ENCODE measurements at places on chromosomes 3 and 15. TPM values are rescaled to one million over a fixed set of nuclear protein-coding genes. Genes with fewer than 3 reads are reported as not detected.

The C3orf22 gene
- total RNA-seq, result not detected

The MELTF gene
- total RNA-seq, result 9.1 TPM

The GOLGA8S gene
- 0.10 TPM for total RNA-seq

The SCN11A gene
- under 0.01 TPM for total RNA-seq

The TRMT10C gene
- total RNA-seq, result 45.4 TPM

The LRRN1 gene
- total RNA-seq, result 1.3 TPM

The ARPIN gene
- total RNA-seq, result 2.9 TPM

The A4GNT gene
- total RNA-seq, result not detected

The P2RY12 gene
- total RNA-seq, result 14.1 TPM

The CRABP1 gene
- not detected for total RNA-seq

The PTH1R gene
- total RNA-seq, result not detected

The C3orf20 gene
- 0.21 TPM for total RNA-seq

The TCAIM gene
- 7.6 TPM for total RNA-seq

The GOLGA6B gene
- total RNA-seq, result not detected

The PDZRN3 gene
- 0.10 TPM for total RNA-seq

The LMAN1L gene
- total RNA-seq, result 0.21 TPM

The INKA1 gene
- total RNA-seq, result 1.5 TPM

The CD86 gene
- total RNA-seq, result 50.1 TPM

The PAK2 gene
- total RNA-seq, result 37.9 TPM

The SSUH2 gene
- total RNA-seq, result not detected

The CAND2 gene
- 0.84 TPM for total RNA-seq

The DPH3 gene
- total RNA-seq, result 7.9 TPM

The PLA2G4E gene
- not detected for total RNA-seq

The SLC12A1 gene
- not detected for total RNA-seq

The C3orf52 gene
- total RNA-seq, result 1.3 TPM

The PARP15 gene
- 44.4 TPM for total RNA-seq

The PATL2 gene
- 19.2 TPM for total RNA-seq

The CHRM5 gene
- total RNA-seq, result not detected

The GUCA1C gene
- not detected for total RNA-seq

The COL7A1 gene
- total RNA-seq, result 0.10 TPM

The SSR3 gene
- 109 TPM for total RNA-seq

The HDAC11 gene
- 2.3 TPM for total RNA-seq

The LMOD3 gene
- total RNA-seq, result not detected

The KNG1 gene
- total RNA-seq, result 0.21 TPM

The GOLGA8T gene
- total RNA-seq, result not detected

The LYZL4 gene
- total RNA-seq, result not detected

Measured in mononuclear cell (primary cell).